Effector memory CD4-positive, alpha-beta T cell (primary cell): ENCODE measurements at places on chromosomes 1 and 21.

- DNase-seq: no peak
These were observed 183.5 kb upstream of the ADGRL4 start for GRCh38 chr1:79190074-79190473.

DNA sequence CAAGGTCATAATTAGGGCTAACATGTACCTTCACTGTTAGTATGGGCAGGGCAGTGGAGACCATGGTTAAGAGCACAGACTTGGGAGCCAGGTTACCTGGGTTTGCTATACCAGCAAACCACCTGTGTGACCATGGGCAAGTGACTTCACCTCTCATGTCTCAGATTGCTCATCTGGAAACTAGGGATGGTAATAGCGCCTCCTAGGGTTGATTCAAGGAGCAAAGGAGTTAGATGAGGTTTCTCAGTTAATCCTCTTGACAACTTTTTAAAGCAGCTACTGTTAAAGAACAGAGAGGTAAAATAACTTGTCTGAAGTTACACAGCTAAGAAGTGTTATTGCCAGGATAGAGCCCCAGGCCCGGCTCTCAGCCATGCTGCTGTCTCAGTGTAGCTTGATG is 790 bp upstream of the MATN1 start:
- DNase-seq: no peak

DNA sequence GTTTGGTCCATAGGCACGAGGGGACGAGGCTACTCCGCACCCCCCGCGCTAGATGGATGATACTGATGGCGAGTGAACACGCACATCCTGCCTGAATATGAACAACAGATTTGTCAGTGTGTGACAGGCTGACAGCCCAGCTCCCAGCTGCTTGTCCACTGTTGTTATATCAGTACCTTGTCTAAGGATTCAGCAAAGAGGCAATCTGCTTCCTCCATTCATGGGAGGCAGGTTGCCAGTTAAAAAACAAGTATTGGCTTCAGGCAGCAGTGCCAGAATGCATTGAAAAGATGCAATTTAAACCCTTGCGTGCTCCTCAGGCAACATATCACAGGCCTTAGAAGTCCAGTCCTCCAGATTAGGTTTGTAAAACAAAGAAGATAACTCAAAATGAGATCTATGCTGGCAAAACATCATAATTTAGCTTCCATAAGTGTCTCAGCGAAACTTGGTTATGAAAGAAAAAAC is 223.3 kb downstream of the GPATCH2 start:
- no peak for DNase-seq

GRCh38 chr1:161233102-161233501 is 4.9 kb downstream of the NR1I3 start:
- no peak for DNase-seq

GRCh38 chr1:58456470-58456869 is 90.1 kb downstream of the OMA1 start:
- DNase-seq: no peak

DNA sequence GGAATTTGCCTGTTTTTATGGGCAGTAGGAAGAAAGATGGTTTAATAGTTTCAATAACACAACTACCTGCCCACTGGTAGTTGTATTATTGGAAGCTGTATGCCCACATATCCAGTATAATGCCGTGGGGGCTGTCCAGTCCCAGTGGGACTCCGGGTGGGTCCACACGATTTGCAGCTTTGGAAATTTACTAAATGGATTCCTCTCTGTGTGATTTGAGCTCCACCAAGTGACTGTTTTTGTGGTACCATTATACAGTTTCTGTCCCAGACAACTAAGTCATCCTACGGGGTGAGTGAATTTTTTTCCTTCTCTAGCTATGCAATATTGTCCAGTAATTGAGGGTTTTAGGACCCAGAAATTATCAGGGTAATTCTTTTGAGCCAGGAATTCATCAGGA is 86.8 kb downstream of the PLA2G4A start:
- no peak for DNase-seq
